ENCODE measurements at places on chromosomes 2 and 18. TPM values are rescaled to one million over a fixed set of nuclear protein-coding genes. Genes with fewer than 3 reads are reported as not detected.

ALPI gene
- not detected for total RNA-seq

POU3F3 gene
- total RNA-seq, result not detected

TNFRSF11A gene
- 5.0 TPM for total RNA-seq

RGPD3 gene
- total RNA-seq, result under 0.01 TPM

ZNF236 gene
- 27.6 TPM for total RNA-seq

RBMS1 gene
- 30.5 TPM for total RNA-seq

TUBB8B gene
- 0.76 TPM for total RNA-seq

BZW1 gene
- 322 TPM for total RNA-seq

CHAC2 gene
- total RNA-seq, result 5.3 TPM

COLEC12 gene
- total RNA-seq, result 20.2 TPM

TMEFF2 gene
- total RNA-seq, result not detected

TMEM169 gene
- 0.97 TPM for total RNA-seq

CRACDL gene
- 1.5 TPM for total RNA-seq

ERBB4 gene
- total RNA-seq, result 0.26 TPM

FKBP1B gene
- total RNA-seq, result 7.2 TPM

TRIM43 gene
- total RNA-seq, result not detected

AGPS gene
- total RNA-seq, result 64.4 TPM

CHRND gene
- total RNA-seq, result not detected

CABYR gene
- not detected for total RNA-seq

NEU2 gene
- not detected for total RNA-seq

VSNL1 gene
- total RNA-seq, result 0.29 TPM

NAT8 gene
- total RNA-seq, result 0.62 TPM

SPP2 gene
- total RNA-seq, result not detected

All from uterus (tissue), 4 donors.